Thoracic aorta (tissue), 2 donors: ENCODE measurements at places on chromosomes 7 and 10.

DNA sequence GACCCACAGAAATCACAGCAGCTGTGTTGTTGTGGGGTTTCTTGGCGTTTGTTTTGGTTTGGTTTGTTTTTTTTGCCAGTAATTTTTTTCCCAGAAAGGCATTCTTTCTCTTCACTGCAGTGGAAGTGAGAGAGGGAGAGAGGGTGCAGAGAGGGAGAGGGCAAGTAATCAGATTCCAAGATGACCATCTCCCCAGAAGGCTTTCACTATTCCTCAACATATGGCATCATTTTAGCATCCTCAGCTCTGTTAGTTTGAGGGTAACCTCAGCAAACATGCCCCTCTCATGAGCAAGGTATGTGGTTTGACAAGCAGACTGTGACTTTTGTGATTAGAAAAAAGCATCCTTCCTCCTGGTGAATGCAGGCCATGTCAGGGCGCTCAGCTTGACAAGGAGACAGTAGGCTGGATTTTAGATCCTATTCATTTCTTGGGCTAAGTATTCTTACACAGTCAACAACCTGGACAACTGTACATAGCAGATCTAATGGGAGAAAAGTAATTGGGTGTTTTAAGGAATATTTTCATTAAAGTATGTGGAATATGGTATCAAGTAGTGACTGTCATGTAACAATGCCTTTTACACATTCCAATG is 86.3 kb upstream of the PIK3CG start:
- no peak overlapping the region for H3K4me3 ChIP-seq
- no peaks in the 10 kb centered on the region for H3K36me3 ChIP-seq
- no peak overlapping the region for H3K27ac ChIP-seq
- H3K27me3 ChIP-seq: no peaks in the 10 kb centered on the region
- no peak for DNase-seq
- H3K4me1 ChIP-seq: no peaks in the 10 kb centered on the region

GRCh38 chr10:76974017-76974691 is 663.5 kb downstream of the KCNMA1 start:
- no peak overlapping the region for H3K4me3 ChIP-seq
- peaks cover 5% of the 10 kb centered on the region for H3K36me3 ChIP-seq
- no peaks in the 10 kb centered on the region for H3K27me3 ChIP-seq
- DNase-seq: no peak

DNA sequence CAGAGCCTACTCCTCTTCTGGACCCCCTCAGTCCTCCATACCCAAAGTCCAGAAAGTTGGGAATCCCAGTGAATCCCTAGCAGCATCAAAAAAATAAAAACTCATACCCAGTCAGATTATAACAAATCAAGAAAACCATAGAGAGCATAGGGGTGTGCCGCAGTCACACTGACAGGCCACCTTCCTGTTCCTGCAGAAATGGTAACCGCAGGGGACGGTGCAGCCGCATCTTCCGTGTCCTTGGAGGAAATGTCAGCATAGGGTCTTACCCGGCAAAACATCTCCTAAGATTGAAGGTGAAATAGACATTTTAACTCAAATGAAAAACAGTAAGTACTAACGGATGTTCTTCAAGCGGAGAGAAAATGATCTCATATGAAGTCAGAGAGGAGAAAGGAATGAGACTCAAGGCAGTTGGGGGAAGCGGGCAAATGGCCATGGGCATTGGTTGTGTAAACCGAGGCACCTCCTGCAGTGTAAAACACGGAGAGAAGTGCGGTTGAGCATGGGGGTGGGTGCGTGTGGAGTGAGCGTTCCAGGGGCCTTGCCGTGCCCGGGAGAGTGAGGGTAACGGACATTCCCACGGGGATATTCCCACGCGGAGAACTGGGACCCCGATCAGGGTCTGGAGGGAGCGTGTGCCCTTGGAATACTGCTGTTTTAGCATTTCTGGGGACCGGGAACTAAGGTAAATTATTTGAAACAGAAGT is 110.8 kb downstream of the NKX6-2 start:
- H3K4me3 ChIP-seq: no peak overlapping the region
- no peaks in the 10 kb centered on the region for H3K27me3 ChIP-seq
- H3K36me3 ChIP-seq: peaks cover 4% of the 10 kb centered on the region
- no peak for DNase-seq
- peaks cover 20% of the 10 kb centered on the region for H3K4me1 ChIP-seq

DNA sequence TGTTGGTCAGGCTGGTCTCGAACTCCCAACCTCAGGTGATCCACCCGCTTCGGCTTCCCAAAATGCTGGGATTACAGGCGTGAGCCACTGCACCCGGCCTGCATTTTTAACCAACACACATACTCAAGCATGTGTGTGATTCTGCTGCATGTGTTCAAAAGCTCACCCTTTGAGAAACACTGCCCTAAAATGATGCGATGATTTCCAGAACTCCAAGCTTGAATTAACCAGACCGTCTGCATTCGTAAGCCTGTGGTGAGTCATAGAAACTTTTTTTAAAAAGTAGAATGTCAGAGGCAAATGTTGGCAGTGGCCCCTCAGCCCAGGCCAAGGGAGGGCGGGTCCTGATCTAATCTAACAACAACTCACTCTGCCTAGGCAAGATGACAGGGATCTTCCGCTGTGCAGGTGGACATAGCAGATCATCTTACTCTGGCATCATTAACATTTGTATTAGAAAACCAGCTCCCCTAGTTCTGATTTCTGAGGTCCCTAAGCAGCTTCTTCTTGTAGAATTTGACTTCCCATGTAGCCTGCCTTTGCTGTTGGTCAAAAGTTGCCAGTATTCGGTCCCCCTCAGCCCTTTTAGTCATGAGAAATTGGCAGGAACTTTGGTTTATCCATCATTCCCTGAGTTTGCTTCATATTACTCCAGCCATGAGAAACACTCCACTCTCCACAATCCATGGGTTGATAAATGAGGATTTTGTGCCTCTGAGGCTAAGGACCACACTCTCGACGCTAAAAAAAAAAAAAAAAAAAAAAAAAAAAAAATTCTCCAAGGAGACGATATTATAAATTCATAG is 190.4 kb downstream of the SKIDA1 start:
- H3K27me3 ChIP-seq: no peaks in the 10 kb centered on the region
- peak overlapping the region; percentile 27 for H3K4me3 ChIP-seq
- peak overlapping the region; percentile 17 for H3K27ac ChIP-seq
- H3K36me3 ChIP-seq: no peaks in the 10 kb centered on the region

DNA sequence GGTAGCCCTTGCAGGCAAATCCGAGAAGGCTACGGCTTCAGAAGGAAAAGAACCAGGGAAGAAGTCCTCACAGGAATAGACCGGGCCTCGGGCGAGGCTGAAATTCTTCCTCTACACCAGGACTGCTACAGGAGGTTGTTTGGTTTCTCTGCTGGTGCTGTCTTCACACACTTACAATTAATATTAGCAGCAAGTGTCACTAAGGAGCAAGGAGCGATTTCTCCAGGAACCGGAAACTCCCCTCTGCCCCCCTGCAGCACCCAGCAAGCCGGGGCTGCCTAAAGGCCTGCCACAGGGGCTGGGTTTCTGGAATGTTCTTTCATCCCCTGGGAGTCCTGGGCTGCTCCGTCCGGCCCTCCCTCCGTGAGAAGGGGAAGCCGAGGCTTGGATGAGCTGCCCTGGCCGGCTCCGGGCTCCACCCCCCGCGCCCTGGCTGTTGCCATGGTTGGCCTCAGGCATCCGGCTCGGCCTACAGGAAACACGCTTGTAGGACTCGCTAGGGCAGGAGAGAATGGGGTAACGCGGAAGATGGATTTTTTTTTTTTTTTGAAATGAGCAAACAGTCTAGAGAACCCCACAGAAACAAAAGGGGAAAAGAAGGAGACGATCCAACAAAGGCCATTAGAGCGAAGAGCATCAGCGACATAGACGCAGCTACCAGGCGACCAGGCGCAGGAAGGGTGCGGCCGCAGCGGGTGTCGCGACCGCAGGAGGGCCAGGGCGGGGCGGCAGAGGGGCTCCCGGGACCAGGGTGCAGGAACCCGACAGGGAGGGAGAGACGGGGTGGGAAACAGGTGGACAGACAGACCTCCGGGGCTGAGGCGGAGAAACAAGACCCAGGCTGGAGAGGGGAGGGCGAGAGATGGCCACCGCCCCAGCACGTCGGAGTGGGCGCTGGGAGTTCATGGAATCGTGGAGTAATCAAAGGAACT is 33.0 kb downstream of the EN2 start:
- H3K27me3 ChIP-seq: no peaks in the 10 kb centered on the region
- no peaks in the 10 kb centered on the region for H3K36me3 ChIP-seq
- H3K27ac ChIP-seq: no peak overlapping the region
- H3K4me1 ChIP-seq: peaks cover 5% of the 10 kb centered on the region
- H3K4me3 ChIP-seq: peak overlapping the region; percentile 69
- DNase-seq: no peak

DNA sequence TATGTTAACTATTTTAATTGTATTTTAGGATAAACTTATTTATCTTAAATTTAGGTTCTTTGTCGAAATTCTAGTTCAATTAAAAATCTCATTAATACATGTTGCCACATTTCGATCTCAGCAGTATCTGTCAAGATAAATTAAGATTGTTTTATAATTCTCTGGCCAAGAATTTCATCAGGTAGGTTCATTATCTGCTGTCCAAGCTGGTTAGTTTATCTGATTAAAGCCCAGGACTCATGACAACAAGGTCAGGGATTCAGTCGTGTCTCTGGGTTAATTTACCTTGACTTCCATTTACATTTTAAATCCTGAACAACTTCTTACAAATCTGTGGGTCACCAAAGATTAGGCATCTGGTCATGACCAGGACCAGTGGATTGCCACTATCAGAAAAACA is 7.6 kb downstream of the STEAP4 start:
- DNase-seq: no peak
- no peaks in the 10 kb centered on the region for H3K27me3 ChIP-seq
- no peaks in the 10 kb centered on the region for H3K36me3 ChIP-seq

DNA sequence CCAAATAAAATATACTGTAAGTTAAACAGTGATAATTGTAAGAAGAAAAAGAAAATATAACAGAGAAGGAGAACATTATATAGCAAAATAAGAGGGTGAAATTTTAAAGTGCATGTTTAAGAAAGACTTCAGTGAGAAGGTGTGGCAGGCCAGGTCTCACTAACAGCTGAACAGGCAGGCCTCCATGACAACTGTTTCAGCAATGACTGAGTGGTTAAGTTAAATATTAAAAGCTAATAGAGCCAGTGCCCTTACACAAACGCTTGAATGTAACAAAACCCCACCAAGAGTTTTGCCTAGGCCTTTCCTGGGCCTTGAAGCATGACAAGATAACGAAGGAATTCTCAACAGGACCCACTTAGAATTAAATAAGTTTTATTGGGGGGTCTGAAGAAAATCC is 32.6 kb downstream of the CFAP43 start:
- H3K4me3 ChIP-seq: no peak overlapping the region
- H3K4me1 ChIP-seq: no peaks in the 10 kb centered on the region
- no peak for DNase-seq
- H3K27ac ChIP-seq: no peak overlapping the region
- no peaks in the 10 kb centered on the region for H3K27me3 ChIP-seq
- no peaks in the 10 kb centered on the region for H3K36me3 ChIP-seq

DNA sequence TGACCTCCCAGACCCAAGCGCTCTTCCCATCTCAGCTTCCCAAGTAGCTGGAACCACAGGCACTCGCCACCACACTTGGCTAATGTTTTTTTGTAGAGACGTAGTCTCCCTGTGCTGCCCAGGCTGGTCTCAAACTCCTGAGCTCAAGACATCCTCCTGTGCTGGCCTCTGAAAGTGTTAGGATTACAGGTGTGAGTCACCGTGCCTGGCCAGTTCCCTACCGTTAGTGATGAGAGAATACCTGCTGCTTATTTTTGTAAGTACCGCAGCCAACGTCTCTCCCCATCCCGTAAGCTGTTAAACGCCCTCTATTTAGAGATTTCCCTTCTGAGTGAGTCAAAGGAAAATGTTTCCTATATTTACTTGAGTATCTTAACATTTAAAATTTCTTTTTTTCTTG is 38.5 kb upstream of the PDLIM1 start:
- peaks cover 6% of the 10 kb centered on the region for H3K4me1 ChIP-seq
- H3K36me3 ChIP-seq: peaks cover 70% of the 10 kb centered on the region
- H3K27me3 ChIP-seq: no peaks in the 10 kb centered on the region
- peak overlapping the region; percentile 7 for H3K27ac ChIP-seq
- no peak for DNase-seq

DNA sequence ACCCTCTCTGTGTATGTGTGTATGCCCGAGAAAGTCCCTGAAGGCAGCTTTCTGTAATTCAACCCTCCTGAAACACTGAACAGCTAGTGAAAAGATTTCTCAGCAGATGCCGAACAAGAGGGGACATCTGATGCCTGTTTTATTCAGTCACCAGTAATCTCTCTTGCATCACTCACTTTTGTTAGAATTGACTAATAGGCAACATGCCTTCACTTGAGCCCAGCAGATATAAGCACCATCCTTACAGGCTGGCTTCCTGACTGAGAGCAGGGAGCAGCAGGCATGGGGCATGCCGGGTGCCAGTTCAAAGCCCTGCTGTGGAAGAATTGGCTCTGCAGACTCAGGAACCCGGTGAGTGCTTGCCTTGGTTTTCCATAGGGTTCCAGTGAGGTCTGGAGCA is at the start of gene ABCA13:
ABCA13 (plus strand) TSS at position 257 of the 400 bp plus-strand sequence; CDS start at position 283, 26 bp downstream.
- no peaks in the 10 kb centered on the region for H3K4me1 ChIP-seq
- H3K27me3 ChIP-seq: no peaks in the 10 kb centered on the region
- no peak within 1 kb of the TSS for H3K4me3 ChIP-seq

DNA sequence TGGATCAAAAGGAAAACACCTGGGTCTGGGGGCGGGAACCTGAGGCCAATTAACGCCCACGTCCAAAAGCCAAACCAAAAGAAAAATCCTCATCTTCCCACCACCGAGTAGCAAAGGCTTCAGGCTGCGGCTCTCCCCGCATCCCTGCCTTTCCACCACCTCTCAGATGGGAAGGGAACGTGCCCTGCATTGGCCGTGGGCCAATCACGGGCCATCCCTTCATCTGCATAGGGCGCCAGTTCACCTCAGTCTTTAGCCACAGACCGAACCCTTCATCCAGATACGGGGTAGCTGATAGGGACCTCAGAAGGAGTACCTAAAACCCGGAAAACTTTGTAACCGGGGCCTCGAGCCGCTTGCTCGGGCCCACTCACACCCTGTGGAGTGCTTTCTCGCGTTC is 626 bp downstream of the PRPF18 start:
- H3K4me3 ChIP-seq: peak overlapping the region; percentile 81
- H3K36me3 ChIP-seq: peaks cover 6% of the 10 kb centered on the region
- no peak overlapping the region for H3K27ac ChIP-seq
- no peaks in the 10 kb centered on the region for H3K27me3 ChIP-seq
- peaks cover 16% of the 10 kb centered on the region for H3K4me1 ChIP-seq

DNA sequence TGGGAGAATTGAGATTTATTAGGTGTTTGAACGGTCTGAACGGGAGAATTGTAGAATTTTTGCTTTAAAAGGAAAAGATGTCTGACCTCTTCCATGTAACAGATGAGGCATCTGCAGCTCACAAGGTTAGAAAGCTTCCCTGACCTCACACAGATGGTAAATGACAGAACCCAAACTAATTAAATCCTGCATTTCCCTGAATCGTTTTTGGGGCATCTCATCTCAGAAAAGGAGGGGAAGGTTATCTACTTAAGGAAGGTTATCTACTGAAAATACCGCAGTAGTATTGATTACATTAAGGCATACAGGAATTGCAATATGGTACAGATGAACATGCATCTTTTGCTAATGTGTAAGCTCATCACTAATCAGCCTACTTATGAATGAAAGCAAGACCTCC is 278.3 kb downstream of the CCDC3 start:
- H3K4me3 ChIP-seq: no peak overlapping the region
- H3K4me1 ChIP-seq: peaks cover 20% of the 10 kb centered on the region
- no peaks in the 10 kb centered on the region for H3K36me3 ChIP-seq
- H3K27ac ChIP-seq: no peak overlapping the region
- DNase-seq: no peak

GRCh38 chr7:111364413-111364812 is 197.9 kb downstream of the IMMP2L start:
- no peak for DNase-seq
- H3K4me3 ChIP-seq: no peak overlapping the region
- peaks cover 17% of the 10 kb centered on the region for H3K4me1 ChIP-seq
- no peaks in the 10 kb centered on the region for H3K27me3 ChIP-seq
